Lung (tissue), 17 donors: ENCODE measurements at places on chromosomes 13 and 19.

DNA sequence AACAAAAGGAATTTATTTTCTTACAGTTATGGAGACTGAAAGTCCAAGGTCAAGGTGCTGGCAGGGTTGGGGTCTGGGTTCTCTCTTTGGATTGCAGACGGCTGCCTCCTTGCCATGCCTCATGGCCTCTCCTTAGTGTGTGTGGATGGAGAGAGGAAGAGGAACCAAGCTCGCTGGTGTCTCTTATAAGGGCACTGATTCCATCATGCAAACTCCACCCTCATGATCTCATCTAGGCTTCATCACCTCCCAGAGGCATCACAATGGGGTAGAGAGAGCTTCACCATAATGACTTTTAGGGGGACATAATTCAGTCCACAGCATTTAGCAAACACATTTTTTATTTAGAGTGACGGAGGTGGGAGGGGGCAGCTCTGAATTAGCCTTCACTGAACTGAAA, 104.9 kb upstream of the ABCC4 start:
- no peak for DNase-seq

GRCh38 chr13:96967248-96967745, 27.0 kb downstream of the OXGR1 start:
- DNase-seq, result no peak

- DNase-seq, result no peak
Measured at GRCh38 chr19:13401388-13401787, 104.9 kb downstream of the CACNA1A start.

DNA sequence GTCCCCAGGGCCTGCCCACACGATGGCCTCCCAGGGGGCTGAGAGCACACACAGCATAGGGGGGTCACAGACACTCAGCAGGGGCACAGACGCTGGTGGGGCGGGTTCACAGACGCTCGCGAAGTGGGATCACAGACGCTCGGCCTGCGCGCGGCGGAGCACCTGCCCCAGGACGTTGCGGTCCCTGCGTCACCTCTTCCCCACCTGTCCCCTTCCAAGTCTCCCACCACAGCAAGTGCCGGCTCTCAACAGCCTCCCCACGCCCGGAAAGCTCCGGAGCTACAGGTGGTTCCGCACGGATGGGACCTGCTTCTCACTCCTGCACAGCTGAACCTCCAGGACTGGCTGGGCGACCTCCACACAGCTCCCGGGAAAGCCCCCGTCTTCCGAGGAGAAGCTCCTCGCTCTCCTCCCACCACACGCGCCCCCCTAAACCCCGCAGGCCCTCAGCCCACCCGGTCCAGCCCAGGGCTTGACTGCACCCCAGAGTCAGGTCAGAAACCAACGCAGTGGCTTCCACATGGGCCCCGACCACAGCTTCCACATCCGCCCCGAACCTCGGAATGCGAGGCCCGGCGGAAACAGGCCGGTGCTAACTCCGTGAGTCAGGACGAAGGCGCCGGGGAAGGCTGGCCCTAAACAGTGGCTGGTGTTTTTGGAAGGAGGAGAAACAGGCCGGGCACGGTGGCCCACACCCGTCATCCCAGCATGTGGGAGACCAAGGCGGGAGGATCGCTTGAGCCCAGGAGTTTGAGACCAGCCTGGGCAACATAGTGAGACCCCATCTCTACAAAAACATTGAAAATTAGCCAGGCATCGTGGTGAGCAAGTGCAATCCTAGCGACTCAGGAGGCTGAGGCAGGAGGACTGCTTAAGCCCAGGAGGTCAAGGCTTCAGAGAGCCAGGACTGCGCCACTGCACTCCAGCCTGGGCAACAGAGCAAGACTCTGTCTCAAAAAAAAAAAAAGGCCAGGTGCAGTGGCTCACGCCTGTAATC, 16.5 kb downstream of the BTBD2 start:
- no peak for DNase-seq

GRCh38 chr13:19888799-19889198, 25.4 kb upstream of the ZMYM5 start:
- DNase-seq, result no peak

DNA sequence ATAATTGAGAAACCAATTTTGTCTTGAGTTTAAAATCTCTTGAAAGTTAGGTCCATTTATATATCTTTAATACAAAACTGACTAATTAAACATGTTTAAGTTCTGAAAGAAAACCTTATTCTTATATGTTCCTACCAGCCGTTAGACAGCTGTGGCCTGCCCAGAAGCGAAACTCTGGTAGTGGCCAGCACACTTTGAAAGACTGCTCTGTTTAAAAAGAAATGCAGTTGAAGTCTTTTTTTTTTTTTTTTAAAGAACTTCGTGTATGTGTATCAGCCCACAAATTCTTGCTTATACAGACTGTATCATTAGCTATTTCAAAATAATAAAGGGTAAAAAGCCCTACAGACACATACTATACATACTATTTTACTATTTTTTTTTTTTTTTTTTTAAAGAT, 34.0 kb downstream of the KCTD4 start:
- no peak for DNase-seq

GRCh38 chr13:80571346-80572307, 230.7 kb upstream of the SPRY2 start:
- DNase-seq, result no peak

GRCh38 chr19:45450012-45450333, 17.8 kb upstream of the FOSB start:
- DNase-seq, result no peak
